ENCODE measurements at places on chromosomes 4 and X.
A peak's percentile ranks its signal among the peaks of the same experiment; 100 is the strongest.

DNA sequence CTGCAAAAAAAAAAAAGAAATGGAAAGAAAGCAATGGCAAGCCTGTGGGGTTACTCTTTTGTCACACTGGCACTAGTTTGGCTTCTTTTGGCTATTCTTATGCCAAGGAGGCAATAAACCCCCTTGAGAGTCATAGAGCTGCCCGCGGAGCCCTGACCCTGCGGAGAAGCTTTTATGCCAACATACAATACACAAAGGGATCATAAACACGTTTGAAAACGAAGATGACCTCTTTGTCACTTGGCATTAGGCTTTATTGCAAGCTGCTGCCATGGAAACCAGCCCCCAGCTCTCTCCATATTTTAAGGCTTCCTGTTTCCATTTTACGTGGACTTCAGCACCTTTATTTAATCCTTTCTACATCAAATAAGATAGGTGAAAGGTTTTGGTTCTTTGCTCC, 7.6 kb downstream of the NEUROG2 start:
- DNase-seq, result no peak

GRCh38 chr4:6327220-6327917, 57.7 kb downstream of the WFS1 start:
- DNase-seq, result peak; percentile 54

DNA sequence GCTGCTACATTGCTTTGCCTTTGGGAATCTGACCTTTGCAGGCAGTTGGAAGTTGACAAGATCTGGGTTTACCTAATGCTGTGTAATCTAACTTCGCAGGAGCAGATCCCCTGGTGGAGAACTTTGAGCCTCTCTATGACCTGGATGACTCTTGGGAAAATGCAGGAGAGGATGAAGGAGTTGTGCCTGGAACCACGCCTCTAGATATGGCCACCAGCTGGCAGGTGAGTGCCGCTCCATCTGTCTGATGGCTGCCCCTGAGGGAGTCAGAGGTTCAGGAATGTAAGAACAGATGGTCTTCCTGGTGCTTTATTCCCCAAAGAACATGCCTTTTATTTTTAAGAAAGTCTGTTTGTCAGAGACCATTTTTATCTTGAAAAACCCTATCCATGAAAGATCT, 109.3 kb downstream of the NFKB1 start:
- no peak for DNase-seq

GRCh38 chrX:105502336-105502735, 281.8 kb upstream of the TEX13A start:
- no peak for DNase-seq

DNA sequence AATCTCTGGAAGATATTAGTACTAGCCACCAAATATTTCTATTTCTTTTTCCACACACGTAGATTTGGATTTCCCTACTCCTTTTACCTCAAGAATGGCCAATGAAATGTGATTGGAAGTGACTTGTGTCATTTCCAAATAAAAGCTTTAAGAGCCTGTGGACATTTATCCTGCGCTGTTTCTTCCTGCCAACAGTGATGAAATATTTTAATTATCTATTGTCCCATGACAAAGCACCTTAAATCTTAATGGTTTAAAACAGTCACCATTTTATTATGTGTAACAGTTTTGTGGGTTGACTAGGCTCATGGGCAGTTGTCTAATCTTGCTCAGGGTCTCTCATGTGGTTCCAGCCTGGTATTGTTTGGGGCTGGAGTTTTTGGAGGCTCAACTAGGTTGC, 3.5 kb upstream of the PGRMC2 start:
- DNase-seq, result no peak

DNA sequence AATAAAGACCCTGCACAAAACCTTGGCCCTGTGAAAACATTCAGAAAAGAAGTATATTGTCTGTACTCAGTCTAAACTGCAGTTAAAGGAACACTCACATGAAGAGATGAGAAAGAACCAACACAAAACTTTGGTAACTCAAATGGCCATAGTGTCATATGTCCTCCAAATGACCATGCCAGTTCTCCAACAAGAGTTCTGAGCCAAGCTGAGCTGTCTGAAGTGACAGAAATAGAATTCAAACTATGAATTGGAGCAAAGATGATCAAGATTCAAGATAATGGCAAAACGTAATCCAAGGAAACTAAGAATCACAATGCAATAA, 739.3 kb upstream of the NDST4 start:
- no peak for DNase-seq

DNA sequence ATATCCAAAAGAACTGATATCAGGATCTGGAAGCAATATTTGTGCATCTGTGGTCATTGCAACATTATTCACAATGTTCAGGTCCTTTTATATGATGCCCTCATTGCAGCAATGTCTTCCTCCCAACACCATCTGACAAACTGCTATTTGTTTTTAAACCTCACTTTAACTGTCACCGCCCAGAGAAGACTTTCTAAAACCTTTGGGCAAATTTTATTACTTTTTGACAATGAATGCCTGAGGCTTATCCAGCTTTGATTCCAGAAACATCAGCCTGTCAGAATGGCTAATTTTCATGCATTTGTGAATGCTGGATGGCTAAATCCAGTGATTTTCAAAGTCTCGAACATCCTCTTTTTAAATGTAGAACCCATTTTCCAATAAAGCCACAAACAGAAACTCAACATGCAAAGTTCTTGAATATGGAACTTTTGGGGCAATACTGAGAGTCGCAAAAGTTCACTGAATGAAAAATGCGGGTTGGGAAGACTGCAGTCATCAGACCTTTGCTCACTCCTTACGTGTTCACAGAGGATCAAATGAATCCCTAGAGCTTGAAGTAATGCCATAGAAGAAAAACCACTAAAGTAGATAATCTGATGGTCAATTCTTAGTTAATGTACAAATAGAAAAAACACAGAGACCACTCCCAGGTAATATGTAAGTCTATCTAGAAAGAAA, 10.5 kb downstream of the FGB start:
- no peak for DNase-seq

DNA sequence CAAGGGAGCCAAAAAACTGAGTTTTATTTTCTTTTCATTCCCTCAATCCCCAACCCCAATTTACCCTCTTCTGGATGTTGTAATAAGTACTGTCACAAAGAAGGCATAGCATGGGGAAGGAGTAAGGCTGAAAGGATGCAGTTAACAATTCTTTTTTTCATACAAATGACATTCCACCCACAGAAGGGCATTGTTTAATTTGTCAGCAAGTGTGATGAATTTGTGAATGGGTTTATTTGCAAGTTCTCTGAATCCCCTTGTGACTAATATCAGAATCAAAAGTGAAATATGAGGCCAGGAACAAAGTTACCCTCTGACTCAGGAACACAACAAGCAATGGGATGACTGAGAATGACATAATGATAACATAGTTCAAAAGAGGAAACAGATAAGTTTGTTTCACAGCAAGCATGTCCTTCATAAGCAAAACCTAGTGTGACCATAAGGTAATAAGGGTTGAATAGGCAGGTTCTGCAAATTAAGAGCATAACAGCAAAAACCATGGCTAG, 2.1 kb downstream of the GEMIN8 start:
- no peak for DNase-seq

- no peak for DNase-seq
These were observed 127.5 kb upstream of the NEIL3 start for GRCh38 chr4:177182166-177182565.

GRCh38 chr4:35689870-35690269, 554.4 kb downstream of the ARAP2 start:
- DNase-seq, result no peak

DNA sequence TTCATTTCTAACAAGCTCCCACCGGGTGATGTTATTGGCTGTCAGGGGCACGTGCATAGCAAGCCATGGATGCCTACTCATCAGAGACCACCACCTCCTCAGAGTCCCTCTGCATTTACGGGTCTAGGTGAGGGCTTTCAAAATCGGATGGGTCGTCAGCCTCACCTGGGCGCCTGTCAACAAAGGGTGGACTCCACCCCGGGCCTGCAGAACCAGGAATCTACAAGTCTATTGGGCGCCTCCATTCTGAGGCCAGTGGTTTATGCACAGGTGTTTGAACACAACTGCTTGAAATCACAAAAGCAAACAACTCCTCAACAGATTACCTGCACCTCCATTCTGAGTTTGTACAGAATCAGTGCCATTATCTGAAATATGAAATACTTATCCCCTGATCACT, 318.9 kb downstream of the PTTG2 start:
- no peak for DNase-seq

DNA sequence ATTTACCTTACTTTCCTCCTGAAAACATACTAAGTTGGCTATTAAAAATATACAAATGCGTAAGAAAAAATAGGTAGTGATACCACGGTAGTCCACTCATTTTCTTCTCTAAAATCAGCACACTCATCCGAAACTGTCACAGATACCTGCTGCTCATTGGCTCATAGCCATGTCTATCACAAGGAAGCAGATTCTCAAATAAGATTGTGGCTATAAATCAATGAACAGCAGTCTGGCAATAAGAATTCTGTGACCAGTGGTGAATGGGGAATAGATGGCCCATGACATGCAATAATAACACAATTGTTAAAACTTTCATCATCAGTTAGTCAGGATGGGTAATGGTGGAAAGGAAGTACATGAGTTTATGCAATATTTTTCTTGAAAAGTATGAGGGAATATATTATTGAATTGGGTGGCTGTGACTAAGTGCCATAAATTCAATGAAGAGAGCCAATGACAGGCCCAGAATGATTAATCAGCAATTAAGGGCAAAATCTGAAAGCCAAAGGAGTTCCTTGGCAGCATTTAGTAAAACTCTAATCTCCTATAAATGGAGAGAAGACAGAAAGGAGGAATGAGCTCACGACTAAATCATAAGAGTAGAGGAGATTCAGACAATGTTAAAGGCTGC, 202.3 kb upstream of the NEIL3 start:
- DNase-seq, result no peak

DNA sequence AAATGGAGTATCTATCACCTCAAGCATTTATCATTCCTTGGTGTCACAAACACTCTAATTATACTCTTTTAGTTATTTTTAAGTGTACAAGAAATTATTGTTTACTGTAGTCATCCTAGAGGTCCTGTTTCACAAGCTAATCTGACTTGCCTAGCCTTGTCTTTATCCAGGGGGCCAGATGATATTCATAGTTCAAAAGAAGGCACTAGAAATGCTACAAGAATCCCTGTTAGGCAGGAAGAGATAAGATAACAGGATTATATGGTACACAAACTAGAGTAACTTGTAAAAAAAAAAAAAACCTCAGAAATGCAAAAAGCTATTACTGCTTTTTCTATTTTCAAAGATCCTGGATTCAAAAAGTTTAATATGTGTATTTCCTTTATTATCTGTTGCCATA, 95.8 kb downstream of the MBNL3 start:
- no peak for DNase-seq

GRCh38 chr4:150176547-150176946, 98.3 kb downstream of the DCLK2 start:
- no peak for DNase-seq
